Activated T-helper 1 cell treated with Interleukin-2 at 50 U/mL for 16 hours (primary cell): ENCODE measurements at places on chromosomes 4 and X.

- DNase-seq, result no peak
Measured at GRCh38 chr4:184395971-184396391, 78.4 kb downstream of the IRF2 start.

- no peak for DNase-seq
Measured at GRCh38 chr4:61543976-61544375, 343.9 kb downstream of the ADGRL3 start.

DNA sequence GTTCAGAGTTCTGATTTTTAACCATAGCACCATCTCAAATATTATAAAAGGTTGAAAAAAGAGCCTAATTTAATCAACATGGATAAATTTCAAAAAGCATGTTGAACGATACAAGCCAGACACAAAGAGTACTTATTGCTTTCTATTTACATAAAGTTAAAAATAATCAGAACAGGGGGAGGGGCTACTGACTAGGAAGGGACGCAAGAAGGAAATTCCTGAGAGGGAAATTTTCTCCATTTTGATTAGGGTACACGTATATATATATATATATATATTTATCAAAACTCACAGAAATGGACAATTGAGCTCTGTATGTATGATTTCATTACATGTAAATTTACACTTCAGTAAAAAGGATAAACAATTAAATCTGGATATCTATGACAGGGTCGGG, 482 bp upstream of the MBTPS2 start:
- no peak for DNase-seq

DNA sequence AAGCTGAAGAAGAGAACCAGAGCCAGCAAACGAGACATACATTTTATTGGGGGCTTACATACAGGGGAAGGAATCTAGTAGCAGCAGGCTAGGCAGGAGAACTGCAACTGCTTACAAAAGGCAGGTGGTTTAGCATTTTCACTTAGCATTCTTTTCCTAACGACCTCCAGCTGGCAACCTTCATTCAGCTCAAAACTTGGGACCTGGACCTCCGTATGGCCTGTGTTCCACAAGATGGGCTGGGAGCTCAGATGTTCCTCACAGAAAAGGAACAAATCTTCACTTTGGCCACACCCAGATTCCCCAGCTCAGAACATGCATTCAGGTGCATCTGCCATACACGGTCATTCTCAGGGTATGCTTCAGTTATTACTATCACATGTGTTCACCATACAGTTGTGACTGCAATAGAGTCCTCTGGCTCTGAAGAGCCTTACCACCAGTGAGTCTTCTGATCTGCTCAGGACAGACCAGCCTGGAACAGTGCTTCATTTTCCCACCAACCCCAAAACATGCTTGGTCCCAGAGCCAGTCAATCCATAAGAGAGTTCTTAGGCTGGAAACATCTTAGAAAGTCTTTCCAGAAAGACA, 29.6 kb upstream of the AP1AR start:
- no peak for DNase-seq

DNA sequence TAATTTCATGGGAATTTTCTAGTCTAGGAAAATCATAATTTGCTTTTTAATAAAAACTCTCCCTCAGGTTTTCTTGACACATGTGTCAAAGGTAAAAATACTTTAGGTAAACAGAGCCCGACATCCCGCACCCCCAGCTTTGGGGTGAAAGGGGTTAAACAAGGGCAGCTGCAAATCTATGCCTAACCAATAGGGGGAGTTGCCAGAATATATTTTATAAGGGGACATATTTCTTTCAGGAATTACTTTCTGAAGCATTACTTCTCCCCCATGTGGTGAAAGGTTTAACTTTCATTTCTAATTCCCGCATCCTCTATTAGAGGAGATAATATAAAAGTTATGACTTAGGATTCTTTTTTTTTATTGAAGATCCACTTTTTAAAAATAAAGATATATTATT, 53.9 kb upstream of the HEPH start:
- DNase-seq, result no peak

DNA sequence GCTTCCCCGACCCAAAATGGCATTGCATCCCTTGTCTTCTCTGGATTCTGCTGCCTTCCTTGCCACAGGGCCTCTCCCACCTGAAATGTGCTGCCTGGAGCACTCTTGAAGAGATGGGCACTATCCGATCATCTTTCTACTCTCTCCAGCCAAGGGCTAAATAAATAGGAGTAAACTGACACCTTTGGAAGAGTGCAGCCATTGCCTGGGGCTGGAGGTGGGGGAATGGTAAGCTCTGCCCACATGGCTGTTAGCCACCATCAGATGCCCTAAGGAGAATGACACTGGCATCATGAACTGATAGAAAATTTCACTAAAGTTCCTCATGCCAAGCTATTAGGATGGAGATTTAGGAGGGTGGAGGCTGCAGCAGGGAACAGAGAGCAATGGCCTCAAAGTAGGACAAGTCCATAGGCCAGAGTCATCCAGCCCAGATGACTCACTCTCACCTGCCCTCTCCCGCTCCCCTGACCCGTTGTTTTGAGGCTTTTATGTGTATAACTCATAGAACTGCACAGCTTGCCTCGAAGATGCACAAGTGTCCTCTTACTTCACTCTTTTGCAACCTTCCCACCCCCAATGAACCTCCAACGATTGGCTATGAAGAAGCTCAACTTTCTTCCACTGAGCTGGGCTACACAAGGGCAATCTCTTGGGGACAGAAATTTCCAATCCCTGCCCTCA, 822 bp upstream of the PFKFB1 start:
- no peak for DNase-seq

DNA sequence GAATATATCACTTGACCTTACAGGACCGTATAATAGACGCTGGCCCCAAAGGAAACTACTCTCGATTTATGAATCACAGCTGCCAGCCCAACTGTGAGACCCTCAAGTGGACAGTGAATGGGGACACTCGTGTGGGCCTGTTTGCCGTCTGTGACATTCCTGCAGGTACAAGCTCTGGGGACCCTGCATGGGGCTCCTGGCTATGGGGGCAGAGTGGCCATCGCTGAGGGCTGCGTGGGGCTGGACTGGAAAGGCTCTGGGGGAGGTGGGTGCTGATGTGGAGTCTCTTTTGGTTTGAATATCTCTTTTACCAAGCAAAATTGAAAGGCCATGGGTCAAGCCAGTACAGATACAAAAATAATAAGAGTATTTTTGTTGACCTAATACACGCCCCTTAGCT, 33.9 kb downstream of the NELFA start:
- no peak for DNase-seq
